CD4-positive, CD25-positive, alpha-beta regulatory T cell (primary cell): ENCODE measurements at places on chromosomes 16 and 17. TPM values are rescaled to one million over a fixed set of nuclear protein-coding genes. Genes with fewer than 3 reads are reported as not detected.

OTOA gene
- not detected for polyA plus RNA-seq

DHX40 gene
- polyA plus RNA-seq: 22.3 TPM

KRT20 gene
- polyA plus RNA-seq: not detected

EXOC3L1 gene
- 0.35 TPM for polyA plus RNA-seq

TBX6 gene
- polyA plus RNA-seq: not detected

CDH1 gene
- polyA plus RNA-seq: 0.52 TPM

RND2 gene
- 0.05 TPM for polyA plus RNA-seq

SHCBP1 gene
- 0.91 TPM for polyA plus RNA-seq

CCDC40 gene
- polyA plus RNA-seq: not detected

CCDC144A gene
- 1.3 TPM for polyA plus RNA-seq

- H3K27ac ChIP-seq: no peak overlapping the region
- H3K4me3 ChIP-seq: no peak overlapping the region
- DNase-seq: peak; percentile 21
- peaks cover 20% of the 10 kb centered on the region for H3K4me1 ChIP-seq
- H3K36me3 ChIP-seq: no peaks in the 10 kb centered on the region
- no peaks in the 10 kb centered on the region for H3K27me3 ChIP-seq
Observed at GRCh38 chr17:82029990-82030469, 1.4 kb upstream of the RAC3 start.

GRCh38 chr16:648071-648780 lies 939 bp upstream of the WDR90 start:
- no peaks in the 10 kb centered on the region for H3K27me3 ChIP-seq
- H3K36me3 ChIP-seq: no peaks in the 10 kb centered on the region
- peak overlapping the region; percentile 61 for H3K4me3 ChIP-seq
- no peak for DNase-seq
- H3K27ac ChIP-seq: peak overlapping the region; percentile 91
- peaks cover 23% of the 10 kb centered on the region for H3K4me1 ChIP-seq

GRCh38 chr16:69917311-69917710 lies 33.8 kb upstream of the CLEC18A start:
- no peaks in the 10 kb centered on the region for H3K4me1 ChIP-seq
- H3K36me3 ChIP-seq: peaks cover 26% of the 10 kb centered on the region
- no peak overlapping the region for H3K27ac ChIP-seq
- H3K27me3 ChIP-seq: no peaks in the 10 kb centered on the region
- no peak for DNase-seq

DNA sequence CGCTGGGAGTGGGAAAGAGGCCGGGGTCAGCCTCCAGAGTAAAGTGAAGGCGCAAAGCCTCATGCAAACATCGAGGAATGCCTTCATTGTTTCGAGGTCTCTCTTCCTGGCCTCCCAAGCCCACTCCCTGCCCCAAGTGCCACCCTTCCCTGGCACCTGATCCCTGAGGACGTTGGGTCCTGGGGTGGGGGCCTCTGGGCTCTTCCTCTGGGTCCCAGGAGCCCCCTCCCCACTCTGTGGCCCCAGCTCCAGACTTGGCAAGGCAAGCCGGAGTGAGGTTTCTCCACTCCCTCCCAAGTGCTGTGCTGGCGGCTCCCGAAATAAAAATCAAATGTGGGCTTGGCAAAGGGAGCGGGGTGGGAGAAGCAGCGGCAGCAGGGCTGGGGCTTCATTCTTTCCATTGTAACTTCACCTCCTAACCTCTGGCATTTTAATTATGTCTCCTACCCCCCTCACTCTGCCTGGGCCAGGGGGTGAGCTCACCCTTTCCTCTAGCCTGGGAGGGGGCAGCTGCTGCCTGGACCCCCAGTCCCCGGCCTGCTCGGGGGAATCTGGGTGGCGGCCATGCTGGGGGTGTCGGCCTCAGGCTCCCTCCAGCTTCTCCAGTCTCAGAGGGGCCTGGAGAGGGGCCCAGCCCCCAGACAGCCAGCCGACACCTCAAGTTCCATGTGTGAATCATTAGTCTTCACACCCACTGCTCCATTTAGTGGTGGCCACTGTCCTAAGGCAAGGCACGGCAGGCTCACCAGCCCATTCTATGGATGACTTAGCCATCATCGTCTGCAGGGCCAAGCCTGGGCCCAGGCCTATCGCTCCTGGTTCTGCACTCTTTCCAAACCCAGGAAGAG lies 14.6 kb upstream of the TMEM92 start:
- no peaks in the 10 kb centered on the region for H3K27me3 ChIP-seq
- H3K36me3 ChIP-seq: no peaks in the 10 kb centered on the region
- no peaks in the 10 kb centered on the region for H3K4me1 ChIP-seq
- no peak for DNase-seq

GRCh38 chr17:73132085-73132492 lies 32.7 kb upstream of the SSTR2 start:
- H3K36me3 ChIP-seq: no peaks in the 10 kb centered on the region
- H3K4me1 ChIP-seq: no peaks in the 10 kb centered on the region
- no peak overlapping the region for H3K4me3 ChIP-seq
- no peak for DNase-seq
- H3K27ac ChIP-seq: no peak overlapping the region

- no peaks in the 10 kb centered on the region for H3K36me3 ChIP-seq
- no peak overlapping the region for H3K27ac ChIP-seq
- peaks cover 9% of the 10 kb centered on the region for H3K4me1 ChIP-seq
Observed at GRCh38 chr17:29776026-29776425, 153.3 kb upstream of the CORO6 start.

DNA sequence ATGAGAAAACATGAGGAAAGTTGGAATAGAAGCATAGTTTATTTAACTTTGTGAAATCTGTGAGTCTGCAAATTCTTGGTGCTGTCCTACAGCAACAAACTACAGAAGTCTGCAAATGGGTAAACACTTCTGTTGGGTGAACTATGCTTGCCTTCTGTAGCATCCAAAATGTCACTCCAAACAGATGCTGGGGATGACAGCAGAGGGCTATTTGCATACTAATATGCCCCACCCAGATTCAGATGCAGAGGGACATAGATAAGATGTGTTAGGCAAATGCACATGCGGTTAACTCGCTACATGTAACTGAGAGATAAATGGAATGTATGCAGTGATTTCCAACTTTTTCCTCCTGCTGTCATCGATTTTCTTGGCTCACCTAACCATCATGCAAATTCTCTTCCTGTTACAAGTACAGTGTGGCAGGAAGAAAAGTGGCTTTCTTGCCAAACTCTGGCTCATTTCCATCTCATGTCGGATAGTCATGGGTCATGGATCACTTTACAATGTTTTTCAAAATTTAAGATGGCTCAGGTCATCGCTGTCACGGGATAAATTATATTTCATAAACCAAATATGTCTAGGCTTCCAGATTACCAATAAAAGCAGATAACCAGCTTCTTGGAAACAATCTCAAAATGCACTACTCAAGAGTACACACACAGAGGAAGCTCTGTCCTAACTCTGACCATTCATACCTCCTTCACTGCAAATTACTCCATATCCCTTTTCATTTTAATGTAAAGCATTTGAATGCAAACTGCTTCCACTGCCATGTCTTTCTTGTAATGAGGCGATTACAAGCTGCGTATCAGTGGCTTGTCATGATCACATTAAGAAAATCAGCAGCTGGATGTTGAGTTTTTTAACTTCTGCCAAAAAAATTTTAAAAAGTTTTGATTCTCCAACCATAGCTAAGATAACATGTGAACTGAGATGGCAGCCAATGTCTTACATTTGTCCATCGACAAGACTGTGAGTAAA lies 47.7 kb downstream of the ADAMTS18 start:
- no peaks in the 10 kb centered on the region for H3K4me1 ChIP-seq
- H3K27me3 ChIP-seq: no peaks in the 10 kb centered on the region

GRCh38 chr17:75840799-75841164 lies 3.4 kb downstream of the UNC13D start:
- H3K4me1 ChIP-seq: peaks cover 39% of the 10 kb centered on the region
- peaks cover 45% of the 10 kb centered on the region for H3K36me3 ChIP-seq
- no peaks in the 10 kb centered on the region for H3K27me3 ChIP-seq
- DNase-seq: no peak
- no peak overlapping the region for H3K27ac ChIP-seq

GRCh38 chr17:81593105-81593871 lies 41.1 kb upstream of the FAAP100 start:
- H3K27me3 ChIP-seq: no peaks in the 10 kb centered on the region
- no peaks in the 10 kb centered on the region for H3K4me1 ChIP-seq
- DNase-seq: no peak
- peaks cover 75% of the 10 kb centered on the region for H3K36me3 ChIP-seq
- H3K27ac ChIP-seq: no peak overlapping the region

- peaks cover 5% of the 10 kb centered on the region for H3K4me1 ChIP-seq
- H3K4me3 ChIP-seq: no peak overlapping the region
- no peaks in the 10 kb centered on the region for H3K36me3 ChIP-seq
Observed at GRCh38 chr16:19909750-19910322, 25.2 kb upstream of the GPRC5B start.
